Stimulated activated CD4-positive, alpha-beta T cell treated with anti-CD3 and anti-CD28 coated beads, TNF-alpha, amount 100 ng/mL, for 1 hour (primary cell): ENCODE measurements at places on chromosomes 11 and 22.

- DNase-seq, result no peak
Measured at GRCh38 chr11:5705688-5706087, 16.1 kb downstream of the TRIM22 start.

DNA sequence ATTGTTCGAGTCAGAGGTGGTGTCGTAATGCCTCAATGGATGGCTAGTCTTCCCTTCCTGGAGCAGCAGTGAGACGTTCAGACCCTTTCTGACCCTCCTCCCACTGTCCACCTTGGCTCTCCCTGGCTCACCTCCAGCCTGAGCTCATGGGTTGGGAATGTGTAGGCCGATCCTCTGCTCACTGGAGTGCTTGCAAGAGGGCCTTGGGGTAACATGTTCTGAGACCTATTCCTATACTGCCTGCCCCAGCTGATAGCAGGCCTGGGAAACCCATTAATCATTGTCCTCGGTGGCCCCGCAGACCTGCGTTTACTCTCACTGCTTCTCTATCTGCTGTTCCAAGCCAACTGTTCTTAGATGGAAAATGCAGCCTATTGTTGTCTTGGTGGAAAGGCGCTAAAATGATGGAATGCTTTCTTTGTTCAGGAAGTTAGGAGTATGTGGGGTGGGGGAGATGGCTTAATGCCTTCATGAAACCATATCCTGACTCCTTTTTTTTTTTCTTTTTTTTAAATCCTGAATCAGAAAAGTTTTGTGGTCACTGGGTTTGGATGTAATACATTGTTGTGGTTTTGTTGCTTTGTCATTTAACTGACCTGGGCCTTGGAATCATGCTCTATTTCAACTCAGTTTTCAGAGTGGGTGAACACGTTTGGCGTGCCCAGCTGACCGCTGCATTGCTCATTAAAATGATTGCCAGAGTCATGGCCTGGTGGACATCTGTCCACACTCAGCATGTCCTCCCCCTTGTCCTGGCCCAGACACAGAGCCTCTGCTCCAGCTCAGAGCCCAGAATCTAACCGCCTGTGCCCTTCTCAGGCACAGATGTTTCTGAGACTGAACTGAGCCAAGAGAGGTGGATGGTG is 72.5 kb downstream of the MICAL2 start:
- DNase-seq, result no peak

DNA sequence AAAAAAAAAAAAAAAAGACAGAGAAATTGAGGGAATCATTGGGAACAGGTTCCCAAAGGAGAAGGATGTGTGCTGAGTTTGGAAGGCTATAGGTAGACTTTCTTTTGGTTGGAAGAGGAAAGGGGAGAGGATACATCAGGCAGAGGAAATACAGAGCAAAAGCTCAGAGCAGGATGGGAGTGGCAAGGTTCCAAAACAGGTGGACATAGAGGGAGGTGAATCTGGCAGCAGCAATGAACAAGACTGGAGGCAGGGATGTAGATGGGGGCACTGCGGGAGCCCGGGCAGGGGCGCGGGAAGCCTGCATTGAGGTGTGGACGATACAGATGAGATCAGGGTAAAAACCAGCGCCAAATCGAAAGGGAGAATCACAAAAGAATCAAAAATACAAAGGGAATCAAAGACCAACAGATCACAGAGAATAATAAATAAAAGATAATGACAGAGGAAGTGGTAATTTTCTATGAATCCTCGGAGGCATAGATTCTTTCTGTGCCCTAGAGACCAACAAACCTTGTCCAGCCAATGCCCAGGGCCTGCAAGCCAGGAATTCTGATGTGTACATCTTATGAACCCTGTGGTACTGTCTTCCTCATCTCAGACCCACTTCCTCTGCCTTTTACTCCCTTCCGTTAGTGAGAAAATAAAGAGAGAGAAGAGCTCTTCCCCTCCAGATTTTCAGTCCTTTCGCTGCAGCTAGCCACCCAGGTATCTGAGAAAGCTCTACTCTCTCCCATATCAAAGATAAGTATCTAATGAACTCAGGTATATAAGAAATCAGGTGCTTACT is 70.3 kb downstream of the SLC1A2 start:
- DNase-seq, result no peak

- DNase-seq, result no peak
Measured at GRCh38 chr22:37122598-37123180, 13.2 kb upstream of the TMPRSS6 start.

- no peak for DNase-seq
Measured at GRCh38 chr22:48944751-48945620, 882.7 kb downstream of the BRD1 start.
